ENCODE measurements at places on chromosomes 16 and 17. TPM values are rescaled to one million over a fixed set of nuclear protein-coding genes. Genes with fewer than 3 reads are reported as not detected.
A peak's percentile ranks its signal among the peaks of the same experiment; 100 is the strongest.

- DNase-seq, result no peak
Measured at GRCh38 chr17:1541367-1541904, 21.2 kb downstream of the PITPNA start.

DNA sequence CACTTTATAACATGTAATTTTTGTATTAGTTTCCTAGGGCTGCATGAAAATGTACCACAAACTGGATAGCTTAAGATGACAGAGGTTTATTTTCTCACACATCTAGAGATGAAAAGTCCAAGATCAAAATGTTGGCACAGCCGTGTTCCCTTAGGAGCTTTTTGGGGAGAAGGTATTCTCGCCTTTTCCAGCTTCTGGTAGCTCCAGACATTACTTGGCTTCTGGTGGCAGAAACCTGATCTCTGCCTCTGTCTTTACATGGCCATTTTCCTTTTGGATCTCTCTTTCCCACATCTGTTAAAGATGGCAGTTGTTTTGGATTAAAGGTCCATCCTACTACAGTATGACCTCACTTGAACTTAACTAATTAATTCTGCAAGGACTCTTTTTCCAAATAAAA is 885.7 kb upstream of the CDH8 start:
- no peak for DNase-seq

DNA sequence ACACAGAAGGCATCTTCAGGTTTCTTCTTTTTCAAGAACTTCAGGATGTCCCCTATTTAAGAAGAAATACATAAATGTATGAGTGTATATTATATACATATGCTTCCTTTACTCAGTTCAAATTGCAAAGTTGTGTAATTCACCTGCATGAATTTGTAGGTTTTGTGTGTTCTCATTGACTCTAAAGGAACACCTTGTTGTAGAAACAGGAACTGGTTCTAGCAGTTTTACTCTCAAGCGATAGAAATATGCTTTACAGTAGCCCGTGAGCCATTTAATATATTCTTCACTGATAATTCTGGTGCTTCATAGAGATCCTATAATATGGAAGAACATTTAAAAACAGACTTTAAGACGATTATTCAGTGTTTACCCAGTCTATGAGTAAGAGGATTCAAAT is 53.3 kb upstream of the LRRC37A3 start:
- DNase-seq, result no peak

GRCh38 chr16:78869492-78869891 is 731.0 kb downstream of the MAF start:
- no peak for DNase-seq

GRCh38 chr16:23857256-23857880 is 21.6 kb downstream of the PRKCB start:
- no peak for DNase-seq

- DNase-seq, result peak; percentile 80
Measured at GRCh38 chr16:79278506-79278905, 322.0 kb downstream of the MAF start.

- peak; percentile 26 for DNase-seq
Measured at GRCh38 chr17:265718-266117, 84.3 kb upstream of the DOC2B start.

DNA sequence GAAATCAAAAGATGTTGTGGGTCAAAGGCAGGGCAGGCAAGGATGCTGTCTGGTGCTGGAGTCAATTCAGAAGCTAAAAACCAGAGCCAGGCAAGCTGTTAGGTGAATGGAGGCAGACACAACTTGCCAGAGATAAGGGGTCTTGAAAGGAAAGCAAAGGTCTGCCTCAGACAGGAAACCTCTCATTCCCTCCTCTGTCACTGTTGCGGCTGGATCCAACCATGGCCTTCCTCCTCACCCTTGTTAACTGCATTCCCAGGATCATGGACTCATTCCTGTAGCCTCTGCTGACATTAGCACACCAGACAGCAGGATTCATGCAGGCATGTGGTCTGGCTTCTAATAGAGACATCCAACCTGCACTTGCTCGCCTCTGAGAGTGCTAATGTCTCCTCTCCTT is 186.7 kb upstream of the HS3ST3A1 start:
- no peak for DNase-seq

DNA sequence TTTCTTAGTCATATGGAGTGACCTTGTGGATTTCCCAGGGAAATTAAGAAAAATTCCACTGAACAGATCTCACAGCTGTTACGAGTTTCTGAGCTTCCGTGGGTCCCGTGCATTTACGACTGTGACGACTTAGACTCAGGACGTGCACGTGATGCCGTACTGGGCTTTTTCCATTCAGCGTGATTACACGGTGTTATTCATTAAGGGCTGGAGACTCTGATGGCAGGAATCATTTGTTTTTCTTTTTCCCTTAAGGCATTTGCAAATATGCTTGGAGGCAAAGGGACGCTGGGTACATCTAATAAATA is 57.2 kb downstream of the TBC1D16 start:
- DNase-seq, result no peak

- no peak for DNase-seq
Measured at GRCh38 chr17:51214920-51215319, 44.9 kb downstream of the MBTD1 start.

DNA sequence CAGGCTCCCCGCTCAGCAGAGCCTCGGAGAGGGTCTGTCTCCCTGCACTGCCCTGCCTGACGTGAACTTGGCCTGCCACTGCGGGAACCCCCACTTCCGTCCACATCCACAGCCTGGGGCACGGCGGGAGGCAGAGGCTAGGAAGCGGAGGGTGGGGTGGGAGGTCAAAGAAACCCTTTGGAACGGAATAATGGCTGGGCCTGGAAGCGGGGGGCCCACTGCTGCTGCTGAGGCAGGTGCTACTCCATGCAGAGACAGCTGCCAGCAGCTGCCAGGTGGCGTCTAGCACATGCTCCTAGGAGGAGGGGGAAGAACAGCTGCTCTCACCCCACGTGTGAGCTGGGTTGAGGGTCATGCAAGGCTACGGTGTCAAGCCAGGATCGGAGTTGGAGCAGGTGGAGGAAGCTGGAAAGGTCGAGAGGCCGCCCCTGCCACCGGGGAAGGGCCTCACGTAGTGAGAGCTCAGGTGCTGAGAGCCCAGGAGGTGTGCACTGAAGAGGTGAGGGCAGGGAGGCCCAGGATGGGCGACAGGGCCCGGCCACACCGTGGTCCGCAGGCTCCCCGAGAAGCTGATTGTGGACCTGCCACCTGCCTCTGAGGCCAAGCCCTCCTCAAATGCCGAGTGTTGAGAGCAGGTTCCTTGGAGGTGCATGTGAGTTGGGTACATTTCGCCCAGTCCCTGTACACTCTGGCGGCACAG is 9.8 kb downstream of the FSCN2 start:
- no peak for DNase-seq

- peak; percentile 84 for DNase-seq
Measured at GRCh38 chr17:78133971-78134898, 3.7 kb downstream of the TMC8 start.

- DNase-seq, result no peak
Measured at GRCh38 chr16:14525596-14525995, 104.5 kb downstream of the PARN start.

- DNase-seq, result no peak
Measured at GRCh38 chr16:72099377-72099818, 5.8 kb downstream of the DHX38 start.

GRCh38 chr17:37725601-37726146 is 19.2 kb downstream of the HNF1B start:
- peak; percentile 83 for DNase-seq

DNA sequence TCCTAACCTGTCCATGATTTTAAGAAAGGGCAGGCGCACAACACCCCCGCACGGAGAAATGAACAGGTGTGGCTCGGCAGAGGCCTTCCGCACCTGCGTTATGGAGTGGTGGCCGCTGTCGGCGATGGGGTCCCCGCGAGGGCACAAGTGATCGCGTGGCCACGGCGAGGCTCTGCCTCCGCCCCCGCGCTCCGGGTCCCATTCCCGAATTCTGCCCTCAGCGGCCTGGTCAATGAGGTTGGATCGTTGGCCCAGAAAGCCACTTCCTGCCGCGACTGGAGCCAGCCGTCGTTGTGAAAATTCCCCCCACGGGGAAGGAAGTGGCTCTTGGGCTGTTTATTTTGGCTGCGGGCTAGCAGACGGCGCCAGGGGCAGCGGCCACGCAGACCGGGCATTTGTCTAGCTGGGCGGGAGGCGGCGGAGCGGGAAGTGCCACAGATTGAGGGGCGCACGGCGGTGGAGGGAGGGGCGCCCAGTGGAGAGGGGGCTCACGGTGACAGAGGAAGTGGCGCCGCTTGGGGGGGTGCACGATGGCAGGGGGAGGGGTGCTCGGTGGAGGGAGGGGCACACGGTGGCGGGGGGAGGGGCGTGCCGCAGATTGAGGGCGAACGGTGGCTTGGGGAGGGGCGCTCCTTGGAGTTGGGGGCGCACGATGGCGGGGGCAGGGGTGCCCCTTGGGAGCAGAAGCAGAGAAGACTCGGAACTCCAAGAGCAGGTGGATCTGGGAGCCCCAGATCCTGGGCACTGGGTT is 25.0 kb downstream of the MRC2 start:
- peak; percentile 31 for DNase-seq

DNA sequence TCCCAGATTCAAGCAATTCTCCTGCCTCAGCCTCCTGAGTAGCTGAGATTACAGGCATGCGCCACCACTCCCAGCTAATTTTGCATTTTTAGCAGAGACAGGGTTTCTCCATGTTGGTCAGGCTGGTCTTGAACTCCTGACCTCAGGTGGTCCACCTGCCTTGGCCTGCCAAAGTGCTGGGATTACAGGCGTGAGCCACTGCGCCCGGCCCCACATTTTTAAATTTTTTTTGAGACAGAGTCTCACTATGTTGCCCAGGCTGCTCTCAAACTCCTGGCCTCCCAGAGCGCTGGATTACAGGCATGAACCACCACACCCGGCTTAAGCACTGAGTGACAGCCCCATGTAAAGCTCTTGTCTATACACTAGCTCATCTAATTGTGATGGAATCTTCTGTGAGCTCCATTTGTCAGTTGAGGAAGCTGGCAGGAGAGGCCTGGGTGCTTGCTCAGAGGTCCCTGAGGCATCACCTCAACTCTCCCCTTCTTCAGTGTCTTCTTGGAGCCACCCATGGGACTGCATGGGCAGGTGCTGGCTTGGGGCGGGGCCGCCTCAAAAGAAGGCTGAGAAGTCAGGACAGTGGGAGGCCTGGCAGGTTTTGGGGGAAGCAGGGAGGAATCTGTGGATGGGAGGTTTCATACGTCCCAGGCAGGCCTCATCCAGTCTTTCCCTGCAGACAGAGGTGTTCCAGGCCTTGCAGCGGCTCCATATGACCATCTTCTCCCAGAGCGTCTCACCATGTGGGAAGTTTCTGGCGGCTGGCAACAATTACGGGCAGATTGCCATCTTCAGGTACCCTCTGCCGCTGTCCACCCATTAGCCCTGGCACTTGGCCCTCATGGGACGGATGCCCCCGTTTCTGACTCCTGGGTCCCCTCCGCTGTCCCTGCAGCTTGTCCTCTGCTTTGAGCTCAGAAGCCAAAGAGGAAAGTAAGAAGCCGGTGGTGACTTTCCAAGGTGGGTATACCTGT is 1.5 kb downstream of the THOC6 start:
- DNase-seq, result no peak

DNA sequence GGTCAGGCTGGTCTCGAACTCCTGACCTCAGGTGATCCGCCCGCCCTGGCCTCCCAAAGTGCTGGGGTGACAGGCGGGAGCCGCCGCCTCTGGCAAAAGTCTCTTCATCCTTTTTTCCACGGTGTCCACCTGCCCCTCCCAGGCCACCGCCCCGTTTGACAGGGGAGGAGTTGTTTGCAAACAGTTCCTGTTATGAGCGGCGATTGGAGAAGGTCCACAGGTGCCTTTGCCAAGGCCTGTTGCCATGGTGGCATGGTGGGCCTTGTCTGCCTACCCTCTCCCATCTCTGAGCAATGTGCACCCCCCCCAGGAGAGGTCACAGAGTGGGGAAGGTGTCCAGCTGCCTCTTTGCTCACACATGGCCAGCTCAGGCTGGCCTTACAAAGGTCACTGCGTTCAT is 16.0 kb upstream of the RAP1GAP2 start:
- DNase-seq, result no peak

GRCh38 chr17:57286399-57287105 is 30.2 kb downstream of the MSI2 start:
- DNase-seq, result no peak

DNA sequence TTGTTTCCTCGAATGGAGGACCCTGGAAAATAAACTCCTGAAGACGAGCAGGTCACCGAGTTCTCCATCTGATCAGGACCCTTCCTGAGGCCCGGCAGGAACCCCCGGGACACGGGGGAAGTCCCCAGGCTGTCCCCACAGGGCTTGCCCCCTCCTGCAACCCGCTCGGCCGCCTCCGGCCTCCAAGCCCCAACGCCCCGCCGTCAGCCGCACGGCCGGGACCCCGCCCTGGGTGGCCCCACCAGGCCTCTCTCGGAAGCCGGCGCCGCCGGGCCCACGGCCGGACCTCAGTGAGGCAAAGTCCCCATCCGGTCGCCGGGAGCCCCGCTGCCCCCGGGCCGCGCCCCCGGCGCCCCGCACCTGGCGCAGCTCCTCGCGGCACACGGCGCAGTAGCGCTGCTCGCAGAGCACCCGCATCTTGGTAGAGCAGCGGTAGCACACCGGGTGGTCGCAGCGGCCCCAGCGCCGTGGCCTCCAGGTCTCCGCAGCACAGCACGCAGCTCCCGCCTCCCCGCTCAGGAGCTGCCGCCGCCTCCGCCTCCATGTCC is 383 bp downstream of the ZNF598 start:
- DNase-seq, result no peak

DNA sequence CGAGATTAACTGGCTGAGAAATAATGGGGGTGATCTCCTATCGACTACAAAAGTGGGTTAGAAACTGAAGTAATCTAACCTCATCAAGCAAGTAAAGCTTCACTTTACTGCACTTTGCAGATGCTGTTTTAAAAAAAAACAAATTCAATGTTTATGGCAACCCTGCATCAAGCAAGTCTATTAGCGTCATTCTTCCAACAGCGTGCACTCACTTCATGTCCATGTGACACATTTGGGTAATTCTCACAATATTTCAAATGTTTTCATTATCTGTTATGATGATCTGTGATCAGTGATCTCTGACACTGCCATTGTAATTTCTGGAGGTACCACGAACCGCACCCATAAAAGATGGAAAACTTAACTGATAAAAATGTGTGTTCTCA is 70.8 kb downstream of the KANSL1 start:
- DNase-seq, result no peak

PIK3R5 gene
- 13.4 TPM for total RNA-seq

PRR29 gene
- not detected for total RNA-seq

CCL23 gene
- total RNA-seq, result not detected

ADAP2 gene
- total RNA-seq, result 32.2 TPM

PLEKHG4 gene
- total RNA-seq, result 15.6 TPM

OR3A3 gene
- not detected for total RNA-seq

SCN4A gene
- total RNA-seq, result not detected

CA4 gene
- total RNA-seq, result not detected

All from Peyer's patch (tissue), 4 donors.